Stimulated activated CD4-positive, alpha-beta T cell treated with anti-CD3 and anti-CD28 coated beads, Interleukin-1b, Interleukin-23, amount 100 ng/mL, for 1 hour (primary cell): ENCODE measurements at places on chromosomes 7 and 10.

DNA sequence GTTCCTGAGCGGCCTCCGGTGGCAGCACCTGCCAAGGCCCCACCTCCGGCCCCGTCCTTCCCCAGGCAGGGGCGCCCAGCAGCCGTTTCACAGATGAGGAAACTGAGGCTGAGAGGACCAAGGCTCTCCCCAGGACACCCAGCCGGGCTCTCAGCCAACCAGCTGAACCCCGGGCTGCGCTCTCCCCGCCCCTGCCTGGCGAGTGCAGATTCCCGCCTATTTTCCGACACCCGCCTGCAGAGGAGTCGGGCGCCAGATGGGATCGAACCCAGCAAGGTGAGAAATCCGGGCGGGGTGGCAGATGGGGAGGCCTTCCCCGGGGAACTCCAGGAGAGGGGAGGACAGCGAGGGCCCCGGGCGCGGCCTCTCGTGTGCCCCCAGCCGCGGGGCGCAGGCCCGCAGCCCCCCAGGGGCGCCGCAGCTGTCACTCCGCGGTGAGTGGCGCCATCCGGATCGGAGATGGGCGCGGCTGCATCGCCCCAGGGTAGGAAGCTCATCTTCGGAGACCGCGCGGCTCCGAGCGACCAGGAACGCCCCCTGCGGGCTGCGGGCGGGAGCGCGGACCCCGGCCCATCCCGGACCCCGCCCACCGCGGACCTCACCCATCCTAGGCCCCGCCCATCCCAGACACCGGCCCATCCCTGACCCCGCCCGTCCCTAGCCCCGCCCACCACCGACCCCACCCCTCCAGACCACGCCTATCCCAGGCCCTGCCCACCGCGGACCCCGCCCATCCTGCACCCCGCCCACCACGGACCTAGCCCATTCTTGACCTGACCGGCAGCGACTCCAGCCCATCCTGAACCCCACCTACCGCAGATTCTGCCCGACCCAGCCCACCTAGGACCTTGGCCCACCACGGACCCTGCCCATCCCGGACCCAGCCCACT, 90.3 kb downstream of the MICALL2 start:
- no peak for DNase-seq

DNA sequence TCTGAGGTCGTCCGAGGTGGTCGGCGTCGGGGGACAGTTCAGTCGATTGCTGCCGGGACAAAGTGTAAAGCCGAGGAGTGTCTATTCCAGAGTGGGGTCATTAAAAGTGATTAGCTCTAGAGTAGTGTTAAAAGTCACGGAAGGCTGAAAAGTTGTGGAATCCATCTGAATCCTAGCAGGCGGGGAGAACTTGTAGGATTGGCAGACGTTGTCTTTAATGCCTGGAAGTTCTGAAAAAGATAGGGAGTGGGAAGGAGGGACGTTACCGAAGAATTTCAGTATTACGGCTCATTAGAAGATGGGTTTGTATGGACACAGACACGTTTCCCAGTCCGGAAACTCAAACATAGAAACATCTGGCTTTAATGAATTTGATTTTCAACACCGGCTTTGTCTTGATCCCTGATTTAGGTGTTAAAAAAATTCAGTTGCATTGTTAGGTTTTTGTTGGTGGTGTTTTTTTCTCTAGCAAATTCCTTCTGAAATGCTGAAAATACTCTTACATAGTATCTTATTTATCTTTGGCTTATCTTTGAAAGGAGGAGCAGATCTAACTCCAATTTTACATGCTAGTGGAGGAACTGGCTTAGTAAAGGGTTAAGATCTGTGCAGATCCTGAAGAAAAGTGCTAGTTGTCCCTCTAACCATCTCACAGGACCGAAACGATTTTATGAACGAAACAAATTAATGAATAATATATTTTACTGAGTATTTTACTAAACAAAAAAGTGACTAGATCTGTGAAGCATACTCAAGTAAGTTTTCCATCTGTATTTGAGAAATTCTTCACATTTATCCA, 900 bp downstream of the MKLN1 start:
- no peak for DNase-seq

- no peak for DNase-seq
Observed at GRCh38 chr10:6114299-6114698, 25.5 kb downstream of the RBM17 start.

- no peak for DNase-seq
Observed at GRCh38 chr7:31729195-31729804, 42.3 kb downstream of the PPP1R17 start.

GRCh38 chr7:123998921-123999320, 33.9 kb downstream of the TMEM229A start:
- no peak for DNase-seq

- DNase-seq = no peak
Observed at GRCh38 chr10:49610458-49611165, 502 bp downstream of the SLC18A3 start.

GRCh38 chr7:44187636-44188416, 1.4 kb downstream of the GCK start:
- no peak for DNase-seq

GRCh38 chr10:131269776-131270460, 41.6 kb downstream of the TCERG1L start:
- no peak for DNase-seq

GRCh38 chr7:96224685-96225084, 97.2 kb downstream of the SLC25A13 start:
- no peak for DNase-seq

DNA sequence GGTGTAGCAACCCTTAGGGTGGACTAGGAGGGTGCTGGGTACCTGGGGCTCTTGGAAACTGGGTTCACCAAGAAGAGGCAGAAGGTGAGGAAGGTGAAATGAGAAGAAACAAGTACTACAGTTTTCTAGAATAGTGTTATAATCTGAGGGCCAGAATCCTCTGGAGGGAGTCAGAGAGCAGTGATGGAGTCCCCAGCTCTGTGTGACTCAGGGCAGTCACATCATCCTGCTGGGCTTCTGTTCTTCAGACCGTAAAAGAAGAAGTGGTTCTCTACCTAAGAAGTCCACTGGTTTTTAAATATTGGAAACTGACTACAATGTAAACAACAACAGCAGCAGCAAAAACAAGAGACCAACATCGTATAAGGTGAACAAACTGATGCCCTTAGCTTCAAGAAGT, 197.3 kb downstream of the PRPF18 start:
- DNase-seq = no peak

DNA sequence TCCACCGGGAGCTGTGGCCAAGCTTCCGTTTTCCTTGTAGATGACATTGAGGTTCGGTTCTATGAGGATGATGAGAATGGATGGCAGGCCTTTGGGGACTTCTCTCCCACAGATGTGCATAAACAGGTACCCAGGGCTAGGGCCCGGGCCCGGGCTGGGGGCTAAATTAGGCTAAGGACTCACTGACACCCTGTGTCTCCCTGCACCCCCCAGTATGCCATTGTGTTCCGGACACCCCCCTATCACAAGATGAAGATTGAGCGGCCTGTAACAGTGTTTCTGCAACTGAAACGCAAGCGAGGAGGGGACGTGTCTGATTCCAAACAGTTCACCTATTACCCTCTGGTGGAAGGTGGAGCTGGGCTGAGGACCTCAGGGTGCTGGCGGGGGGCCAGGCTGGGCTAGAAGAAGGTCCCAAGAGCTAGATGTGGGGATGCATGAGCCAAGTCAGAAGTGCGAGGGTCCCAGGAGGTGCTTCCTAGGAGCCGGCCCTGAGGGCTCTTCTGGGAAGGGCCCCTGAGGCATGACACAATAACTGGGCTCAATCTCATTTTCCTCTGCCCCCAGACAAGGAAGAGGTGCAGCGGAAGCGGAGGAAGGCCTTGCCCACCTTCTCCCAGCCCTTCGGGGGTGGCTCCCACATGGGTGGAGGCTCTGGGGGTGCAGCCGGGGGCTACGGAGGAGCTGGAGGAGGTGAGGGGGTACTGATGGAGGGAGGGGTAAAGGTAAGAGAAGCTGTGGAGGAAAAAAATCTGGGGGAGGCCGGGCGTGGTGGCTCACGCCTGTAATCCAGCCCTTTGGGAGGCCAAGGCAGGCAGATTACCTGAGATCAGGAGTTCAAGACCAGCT, 2.9 kb downstream of the NFKB2 start:
- DNase-seq = no peak

DNA sequence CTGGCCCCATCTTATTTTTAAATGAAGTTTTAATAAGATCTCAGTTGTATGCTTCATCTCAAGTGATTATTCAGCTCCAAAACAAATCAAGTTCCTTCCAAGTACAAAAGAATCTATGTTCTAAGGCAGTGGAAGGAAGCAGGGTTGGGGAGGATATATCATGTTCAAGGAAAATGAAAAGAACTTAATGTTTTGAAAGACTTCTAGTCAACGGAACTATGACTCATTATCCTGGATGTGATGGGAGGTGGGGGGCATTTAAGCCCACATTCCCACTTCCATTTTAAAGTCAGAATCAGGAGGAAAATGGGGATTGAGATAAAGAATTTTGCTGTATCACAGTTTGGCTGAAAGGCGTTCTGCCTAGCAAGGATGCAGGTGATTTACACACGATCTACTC, 59.4 kb downstream of the FANK1 start:
- no peak for DNase-seq

DNA sequence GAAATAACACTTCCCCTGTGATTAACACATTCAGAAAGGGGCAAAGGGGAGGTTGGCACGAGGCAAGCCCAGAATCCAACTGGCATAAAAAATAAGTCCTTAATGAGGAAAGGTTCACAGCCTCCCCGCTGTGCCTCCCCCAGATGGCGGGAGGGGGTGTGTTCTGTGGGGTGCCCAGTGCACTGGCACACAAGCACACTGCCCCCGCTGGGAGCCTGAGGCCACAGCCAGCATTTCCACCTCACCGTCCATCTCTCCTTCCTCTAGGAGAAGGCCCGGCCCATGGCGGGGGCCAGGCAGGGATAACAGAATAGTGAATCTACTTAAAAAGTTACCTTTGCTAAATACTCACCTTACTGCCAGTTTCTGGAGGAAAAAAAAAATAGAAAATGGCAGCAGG, 43.2 kb downstream of the PRKAG2 start:
- DNase-seq = no peak

DNA sequence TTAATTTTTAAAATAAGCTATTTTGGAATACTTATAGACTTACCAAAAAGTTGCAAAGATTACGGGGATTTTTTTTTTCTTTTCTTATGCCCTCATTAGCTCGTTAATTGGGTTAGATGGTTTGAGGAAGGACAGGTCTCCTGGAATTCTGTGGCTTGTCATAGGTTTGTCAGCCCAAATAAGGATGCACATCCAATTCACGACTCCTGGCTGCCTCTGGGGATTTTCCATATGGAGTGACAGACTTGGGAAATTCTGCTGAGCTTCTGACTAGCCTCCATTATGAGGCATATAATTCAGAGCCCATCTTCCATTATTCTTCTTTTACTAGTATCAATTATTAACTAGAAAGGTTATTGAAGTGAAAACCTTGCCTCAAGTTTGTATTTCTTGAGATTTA, 102.1 kb downstream of the AUTS2 start:
- DNase-seq = no peak

DNA sequence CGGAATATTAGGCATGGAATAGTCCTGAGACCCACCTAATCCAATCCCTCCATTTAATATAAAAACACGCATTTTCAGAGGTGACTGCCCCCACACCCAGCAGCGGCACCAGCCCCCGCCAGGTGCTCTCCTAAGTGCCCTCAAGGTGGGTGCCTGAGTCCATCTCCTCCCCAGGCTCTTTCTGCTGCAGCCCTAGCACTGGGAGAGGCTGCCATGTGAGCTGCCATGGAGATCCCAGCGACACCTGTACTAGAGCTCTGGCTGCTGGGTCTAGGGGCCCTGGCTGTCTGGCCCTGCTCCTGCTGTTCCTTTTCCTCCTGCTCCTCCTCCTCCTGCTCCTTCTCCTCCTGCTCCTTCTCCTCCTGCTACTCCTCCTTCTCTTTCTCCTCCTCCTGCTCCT, 191.1 kb upstream of the BMPER start:
- DNase-seq = no peak

- no peak for DNase-seq
Observed at GRCh38 chr10:988667-989545, 672 bp downstream of the GTPBP4 start.

DNA sequence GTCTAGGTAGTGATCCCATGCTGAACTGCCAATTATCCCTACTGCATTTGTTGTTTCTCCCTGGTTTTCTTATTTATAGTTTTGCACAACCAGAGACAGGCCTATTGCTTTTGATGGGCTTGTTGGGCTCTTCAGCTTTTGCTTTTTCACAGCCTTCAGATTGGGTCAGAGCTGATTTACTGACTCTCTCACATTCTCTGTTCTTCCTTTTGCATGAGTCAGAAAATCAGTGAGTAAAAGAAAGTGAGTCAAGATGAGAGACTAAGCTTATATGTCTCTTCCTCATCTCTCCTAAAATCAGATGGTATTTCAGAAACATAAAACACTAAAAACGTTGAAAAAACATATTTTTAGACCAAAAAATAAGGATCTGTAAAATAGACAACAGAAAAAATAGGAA, 1135.4 kb downstream of the XPNPEP1 start:
- no peak for DNase-seq

GRCh38 chr10:45001381-45002148, 842 bp downstream of the ZNF22 start:
- no peak for DNase-seq

- no peak for DNase-seq
Observed at GRCh38 chr10:86377797-86378146, 11.2 kb upstream of the GRID1 start.

DNA sequence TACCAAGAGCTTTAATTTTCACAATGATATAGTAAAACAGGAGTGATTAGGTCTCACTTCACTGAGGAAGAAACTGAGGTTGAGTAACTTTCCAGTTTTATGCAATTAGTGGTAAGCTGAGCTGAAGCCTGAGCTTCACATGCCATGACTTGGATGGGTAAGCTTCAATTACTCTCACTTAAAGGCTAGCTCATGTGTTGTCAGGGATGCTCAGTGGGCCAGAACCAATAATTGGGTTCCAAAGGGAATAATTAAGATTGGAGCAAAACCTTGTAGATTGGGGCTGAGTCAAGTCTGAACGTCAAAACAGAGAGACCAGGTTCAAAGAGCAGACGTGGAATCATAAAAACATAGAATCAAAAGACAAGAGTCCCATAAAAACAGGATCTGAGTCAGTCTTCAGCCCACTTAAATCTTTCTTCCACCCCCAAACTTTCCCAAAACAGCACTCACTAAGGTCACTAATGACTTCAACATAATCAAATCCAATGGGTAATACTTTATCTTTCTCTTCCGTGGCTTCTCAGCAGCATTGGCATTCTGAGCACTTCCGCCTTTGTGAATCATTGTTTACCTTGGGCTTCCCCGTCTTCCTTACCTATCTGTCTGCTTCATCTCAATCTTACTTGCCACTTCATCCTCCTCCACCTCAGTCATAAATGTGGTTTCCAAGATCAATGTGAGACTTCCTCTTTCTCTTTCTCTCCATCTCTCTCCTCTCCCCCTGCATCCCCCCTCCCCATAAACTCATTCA, 23.0 kb upstream of the EGFR start:
- no peak for DNase-seq

DNA sequence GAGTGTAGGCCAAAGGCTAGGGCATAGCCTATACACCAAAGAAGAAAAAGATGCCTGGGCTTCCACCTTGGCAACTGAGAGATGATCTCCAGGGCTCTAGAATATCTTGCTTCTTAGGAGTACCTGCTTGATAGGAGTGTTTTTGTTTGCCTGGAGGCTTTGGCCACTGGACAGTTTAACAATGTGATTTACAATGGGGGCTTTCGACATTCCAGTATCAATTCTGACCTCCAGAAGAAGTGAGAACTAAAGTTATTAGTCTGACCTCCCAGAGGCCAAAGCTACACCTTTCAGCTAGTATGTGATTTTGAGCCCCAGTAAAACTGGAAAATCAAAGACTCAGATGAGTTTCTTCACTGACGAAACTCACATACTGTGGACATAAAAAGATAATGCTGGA, 96.1 kb downstream of the JMJD1C start:
- DNase-seq = no peak

GRCh38 chr10:96446966-96447596, 66.6 kb downstream of the TLL2 start:
- no peak for DNase-seq

GRCh38 chr10:91378061-91378460, 32.1 kb upstream of the HECTD2 start:
- DNase-seq = no peak
